HS-5 (cell line): ENCODE measurements at places on chromosomes 6 and 20.

DNA sequence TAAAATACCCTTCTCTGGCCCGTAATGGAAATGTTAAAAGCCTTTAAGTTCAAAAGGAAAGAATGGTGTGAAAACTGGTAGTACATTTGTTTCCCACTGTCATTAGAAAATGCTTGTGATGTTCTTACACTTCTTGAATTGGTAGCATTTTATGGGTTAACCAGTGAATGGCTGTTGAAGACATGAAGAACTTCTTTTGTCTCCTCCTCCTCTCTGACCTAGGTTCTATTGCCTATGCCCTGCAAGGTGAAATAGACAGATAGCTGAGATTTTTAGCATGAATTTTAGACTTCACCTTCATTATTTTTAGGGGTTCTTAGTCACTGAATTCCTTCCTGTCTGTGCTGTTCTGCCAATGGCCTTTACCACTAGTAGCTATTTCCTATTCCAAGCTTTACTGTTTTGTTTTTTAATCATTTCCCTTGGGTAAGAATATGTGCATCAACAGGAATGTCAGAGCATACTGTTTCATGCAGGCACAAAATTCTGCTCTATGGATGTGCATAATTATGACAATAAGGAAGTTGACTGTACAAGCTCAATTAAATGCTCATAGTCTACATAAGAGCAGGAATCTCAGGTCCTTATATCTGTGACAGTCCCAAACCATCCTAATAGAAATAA, 4.9 kb downstream of the TNFAIP3 start:
- peak; percentile 58 for DNase-seq

DNA sequence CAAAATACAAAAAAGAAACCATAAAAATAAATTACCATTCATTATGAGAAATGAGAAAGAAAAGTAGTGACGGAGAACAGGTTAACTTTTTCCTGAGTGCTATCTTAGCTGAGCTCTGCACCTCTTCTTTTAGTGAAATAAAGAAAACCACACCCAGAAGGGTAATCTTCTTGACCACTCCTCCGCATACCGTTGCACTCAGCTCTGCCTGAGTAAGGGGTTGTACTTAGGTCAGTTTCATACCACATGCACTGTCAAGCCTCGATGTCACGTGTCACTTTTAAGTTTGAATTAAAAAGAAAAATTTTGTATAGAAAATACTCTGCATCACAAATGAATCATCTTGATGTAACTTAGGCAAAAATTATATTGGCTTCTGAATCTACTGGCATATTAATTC, 2.8 kb downstream of the EZR start:
- DNase-seq = no peak

DNA sequence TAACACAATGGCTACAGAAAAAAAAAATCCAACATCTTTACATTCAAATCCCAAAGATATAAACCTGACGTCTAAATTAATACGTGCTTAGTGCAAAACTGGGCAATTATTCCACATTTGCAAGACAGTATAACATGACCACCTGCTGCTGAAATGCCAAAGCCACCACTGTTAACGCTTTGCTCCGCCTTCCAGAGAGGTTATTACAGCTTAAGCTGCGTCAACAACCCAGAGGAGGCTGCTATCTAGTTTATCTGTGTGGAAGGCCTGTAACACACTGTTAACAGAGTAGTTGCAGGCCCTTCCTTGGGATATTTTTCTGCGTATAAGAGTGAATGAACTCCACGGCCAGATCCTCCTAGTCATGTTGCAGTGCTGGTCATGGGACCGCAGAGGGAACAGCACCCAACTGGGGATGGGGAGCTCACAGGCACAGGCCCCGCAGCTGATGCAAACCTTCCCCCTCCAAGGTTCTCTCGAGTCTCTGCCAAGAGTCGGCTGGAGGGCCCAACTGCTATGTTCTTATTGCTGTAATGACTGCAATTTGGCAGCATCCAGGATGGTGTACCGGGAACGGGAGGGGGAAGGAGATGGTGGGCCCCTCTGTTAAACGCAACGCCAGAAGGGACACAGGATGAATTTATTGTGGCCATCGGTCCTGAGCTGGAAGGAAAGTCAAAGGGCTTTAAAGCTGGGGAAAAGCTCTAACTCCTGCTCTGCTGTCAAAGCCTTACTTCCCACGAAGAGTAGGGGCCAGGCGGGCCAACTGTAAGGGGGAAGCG, 993 bp upstream of the NCOA7 start:
- DNase-seq = no peak

GRCh38 chr20:8504030-8504429, 372.0 kb downstream of the PLCB1 start:
- no peak for DNase-seq

DNA sequence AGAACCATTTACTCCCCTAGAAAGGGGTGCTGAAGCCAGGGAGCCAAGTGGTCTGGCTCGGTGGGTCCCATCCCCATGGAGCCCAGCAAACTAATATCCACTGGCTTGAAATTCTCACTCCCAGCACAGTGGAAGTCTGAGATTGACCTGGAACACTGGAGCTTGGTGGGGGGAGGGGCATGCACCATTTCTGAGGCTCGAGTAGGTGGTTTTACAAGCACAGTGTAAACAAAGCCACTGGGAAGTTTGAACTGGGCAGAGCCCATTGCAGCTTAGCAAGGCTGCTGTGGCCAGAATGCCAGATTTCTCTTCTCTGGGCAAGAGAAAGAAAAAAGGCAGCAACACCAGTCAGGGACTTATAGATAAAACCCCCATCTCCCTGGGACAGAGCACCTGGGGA, 855.8 kb upstream of the CITED2 start:
- no peak for DNase-seq

DNA sequence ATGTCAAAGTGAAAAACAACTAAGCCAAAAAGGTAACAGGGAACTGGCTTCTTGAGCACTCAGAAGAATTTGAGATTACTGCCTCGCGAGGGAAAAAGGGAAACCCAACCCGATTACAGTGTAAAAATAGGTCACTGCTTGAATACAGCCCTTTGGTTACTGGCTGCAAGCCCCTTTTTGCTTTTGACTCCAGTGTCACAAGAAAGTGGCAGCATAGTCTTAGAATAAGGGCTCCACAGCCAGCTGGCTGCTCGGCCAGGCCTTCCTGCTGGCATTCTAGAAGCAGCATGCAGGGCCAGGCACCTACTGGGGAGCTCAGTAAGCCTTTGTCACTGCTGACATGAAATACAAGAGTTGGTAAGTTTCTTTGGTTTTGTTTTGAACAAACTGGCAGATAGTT, 83.0 kb downstream of the ZHX3 start:
- DNase-seq = no peak

DNA sequence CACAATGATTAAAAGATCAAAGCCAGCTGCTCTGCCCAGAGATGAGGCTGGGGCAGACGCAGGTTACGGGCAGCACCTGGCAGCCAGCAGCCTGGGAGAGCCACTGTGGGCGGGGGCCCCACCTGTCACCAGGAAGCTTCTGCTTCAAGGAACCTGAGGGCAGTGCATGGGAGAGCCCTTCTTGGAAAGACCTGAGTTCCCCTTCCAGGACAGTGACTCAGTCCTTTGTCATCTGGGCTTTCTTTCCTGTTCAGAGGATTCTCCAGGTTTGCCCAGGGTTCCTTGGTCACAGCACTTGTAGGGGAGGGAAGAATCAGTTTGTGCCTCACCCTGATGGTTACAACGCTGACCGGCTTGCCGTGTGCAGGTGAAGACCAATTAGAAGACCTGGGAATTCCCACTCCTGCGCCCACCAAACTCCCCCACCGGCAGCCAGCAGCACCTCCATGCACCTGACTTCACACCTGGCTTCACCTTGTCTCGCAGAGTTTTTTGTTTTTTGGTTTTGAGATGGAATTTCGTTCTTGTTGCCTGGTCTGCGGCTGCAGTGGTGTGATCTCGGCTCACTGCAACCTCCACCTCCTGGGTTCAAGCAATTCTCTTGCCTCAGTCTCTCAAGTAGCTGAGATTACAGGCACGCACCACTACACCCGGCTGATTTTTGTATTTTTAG, 2.0 kb downstream of the ZBP1 start:
- no peak for DNase-seq

- peak; percentile 77 for DNase-seq
Observed at GRCh38 chr6:163585932-163586437, 171.5 kb downstream of the QKI start.

DNA sequence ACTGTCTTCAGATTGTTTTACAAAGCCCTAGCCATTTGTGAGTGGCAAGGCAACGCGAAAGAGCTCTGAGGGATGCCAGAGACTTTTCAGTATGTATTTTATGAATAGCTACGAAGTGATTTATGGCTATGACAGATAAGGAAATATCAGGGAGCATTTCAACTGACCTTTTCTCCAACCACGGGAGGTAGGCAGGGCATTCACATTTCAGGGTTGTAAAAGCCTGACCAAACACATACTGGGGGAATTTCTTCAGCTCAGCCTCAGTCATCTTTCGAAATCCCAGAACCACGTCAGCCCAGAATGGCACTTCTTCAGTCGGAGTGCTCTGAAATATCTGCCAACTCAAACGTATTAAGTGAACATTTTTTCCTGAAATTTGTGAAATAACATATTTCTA, 10.8 kb downstream of the DDO start:
- DNase-seq = no peak

DNA sequence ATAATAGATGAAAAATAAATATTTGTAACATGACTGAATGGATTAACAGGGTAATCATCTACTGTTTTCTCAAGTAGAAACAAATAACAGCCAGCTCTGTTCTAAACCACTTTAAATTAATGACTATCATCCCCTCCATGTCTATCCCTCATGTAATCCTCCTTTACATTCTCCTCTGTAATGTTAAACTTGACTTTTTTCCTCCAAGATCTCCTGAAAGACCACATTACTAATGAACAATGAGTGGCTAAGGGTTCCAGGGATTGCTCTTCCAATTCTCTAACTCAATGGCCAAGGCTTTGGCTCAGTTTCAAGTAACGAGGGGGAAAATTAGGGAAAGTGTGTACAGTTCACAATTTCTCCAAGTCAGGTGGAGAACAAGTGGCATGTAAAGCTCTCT, 37.6 kb upstream of the FBXL4 start:
- DNase-seq = no peak

DNA sequence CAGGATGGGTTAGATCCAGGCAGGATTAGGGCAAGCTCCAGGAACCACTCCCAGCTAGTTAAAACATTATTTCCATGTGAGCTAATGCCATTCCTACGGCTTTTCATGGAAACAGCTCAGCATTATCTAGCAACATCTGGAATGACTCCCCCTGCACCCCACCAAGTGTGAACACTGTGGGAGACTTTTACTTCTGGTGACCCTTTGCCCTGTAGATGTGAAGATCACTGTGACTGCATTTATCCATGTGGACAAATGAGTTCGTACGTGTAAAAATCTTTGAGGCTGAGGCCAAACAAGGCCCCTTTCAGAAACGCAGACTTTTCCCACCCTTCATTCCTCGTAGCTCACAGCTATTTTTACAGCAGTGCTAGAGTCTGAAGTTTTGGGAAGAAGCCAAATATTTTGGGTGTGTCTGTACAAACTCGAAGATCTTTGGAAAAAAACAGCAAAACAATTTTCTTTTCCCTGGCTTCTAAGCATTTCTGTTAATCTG, 221.8 kb upstream of the SOX4 start:
- DNase-seq = no peak

GRCh38 chr20:3924304-3925112, 35.3 kb downstream of the PANK2 start:
- DNase-seq = no peak

DNA sequence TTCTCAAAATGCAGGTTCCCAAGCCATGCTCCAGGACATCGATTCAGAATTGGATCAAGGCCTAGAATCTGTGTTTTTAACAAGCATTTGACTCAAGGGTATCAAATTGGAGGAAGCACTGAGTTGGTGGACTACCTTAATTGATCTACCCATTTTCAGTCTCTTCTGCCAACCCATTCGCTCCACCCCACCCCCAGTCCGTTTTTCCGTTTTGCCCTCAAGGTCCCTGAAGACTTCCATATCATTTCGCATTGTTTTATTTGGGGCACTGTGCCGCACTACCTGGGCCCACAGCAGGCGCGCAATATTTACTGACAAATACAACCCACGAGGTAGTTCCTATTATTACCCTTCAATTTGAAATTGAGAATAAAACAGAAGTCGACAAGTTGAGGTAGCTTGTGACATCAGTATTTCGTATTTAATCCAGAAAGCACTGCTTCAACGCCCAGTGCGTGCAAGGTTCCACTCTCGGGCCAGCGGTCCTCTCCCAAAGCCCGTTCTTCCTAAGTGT, 557 bp upstream of the DHX35 start:
- DNase-seq = peak; percentile 31
